ENCODE measurements at places on chromosomes 4 and X.
A peak's percentile ranks its signal among the peaks of the same experiment; 100 is the strongest.

GRCh38 chr4:175034986-175035705 is 117.0 kb downstream of the ADAM29 start:
- no peak for DNase-seq

DNA sequence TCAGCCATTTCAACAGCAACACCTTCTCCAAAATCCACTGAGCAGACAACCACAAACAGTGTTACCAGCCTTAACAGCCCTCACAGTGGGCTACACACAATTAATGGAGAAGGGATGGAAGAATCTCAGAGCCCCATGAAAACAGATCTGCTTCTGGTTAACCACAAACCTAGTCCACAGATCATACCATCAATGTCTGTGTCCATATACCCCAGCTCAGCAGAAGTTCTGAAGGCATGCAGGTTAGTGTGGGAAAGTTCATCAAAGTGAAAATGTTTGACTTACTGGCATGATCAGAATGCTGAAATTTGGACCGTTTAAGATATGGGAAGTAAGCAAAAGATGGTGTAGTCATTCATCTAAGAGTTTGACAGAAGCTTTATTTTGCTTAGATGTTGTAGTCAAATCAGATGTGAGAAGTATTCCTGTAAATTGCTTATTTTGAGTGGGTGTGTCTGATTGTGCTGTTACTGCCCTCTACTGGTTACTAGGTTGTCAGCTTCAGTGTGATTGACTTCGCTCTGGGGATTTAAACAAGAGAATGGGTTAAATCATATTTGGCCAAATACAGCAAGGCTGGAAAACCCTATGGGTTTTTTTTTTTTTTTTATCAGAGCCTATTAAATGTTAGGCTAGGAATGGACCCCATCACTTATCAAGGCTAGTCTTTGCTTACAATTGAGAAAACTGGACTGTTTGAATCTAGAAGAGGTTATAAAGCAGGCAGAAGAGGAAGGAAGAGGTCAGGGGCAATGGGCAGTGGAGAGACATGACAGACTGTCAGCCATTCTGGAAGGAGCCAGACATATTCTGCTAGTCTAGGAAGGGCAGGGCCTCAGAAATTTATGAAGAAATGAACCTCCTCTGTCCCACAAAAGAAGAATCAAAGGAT is 130.3 kb downstream of the DIPK2B start:
- no peak for DNase-seq

DNA sequence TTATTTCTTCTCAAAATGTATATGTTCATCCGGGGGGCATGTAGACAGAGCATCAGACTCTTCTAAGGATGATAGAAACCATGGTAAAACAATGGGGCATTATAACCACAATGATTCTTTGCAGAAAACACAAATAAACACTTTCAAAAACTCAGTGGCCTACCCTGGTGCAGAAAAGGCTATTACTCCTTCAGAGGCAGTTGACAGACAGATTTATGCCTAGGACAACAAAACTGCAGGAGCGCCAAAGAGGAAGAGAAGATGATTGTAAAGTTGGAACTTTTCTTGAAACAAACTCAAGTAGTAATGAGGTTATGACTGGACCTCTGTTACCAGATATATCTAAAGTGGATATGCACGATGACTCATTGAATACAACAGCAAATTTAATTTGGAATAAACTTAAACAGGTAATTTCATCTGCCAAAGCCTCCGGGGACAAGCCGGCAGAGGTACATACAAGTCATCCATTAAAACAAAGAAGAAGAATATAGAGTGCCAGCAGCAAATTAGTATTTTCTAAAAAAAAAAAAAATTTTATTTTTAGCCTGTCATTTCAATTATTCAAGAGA is 1068.4 kb upstream of the INTU start:
- DNase-seq, result no peak

DNA sequence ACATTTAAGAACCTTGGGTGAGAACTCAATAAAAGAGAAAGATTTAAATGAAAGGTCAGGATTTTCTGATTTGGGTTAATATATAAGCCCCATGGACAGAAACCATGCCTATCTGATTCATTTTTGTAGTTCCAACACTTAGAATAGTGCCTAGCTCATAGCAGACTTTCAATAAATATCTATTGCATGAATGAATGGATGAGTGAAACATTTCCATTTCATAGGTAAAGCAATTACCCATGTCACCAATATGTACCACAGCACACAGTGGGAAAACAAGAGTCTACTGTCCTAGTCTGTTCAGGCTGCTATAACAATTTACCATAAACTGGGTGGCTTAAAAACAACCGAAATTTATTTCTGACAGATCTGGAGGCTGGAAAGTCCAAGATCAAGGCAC is 63.9 kb upstream of the PTPN13 start:
- no peak for DNase-seq

DNA sequence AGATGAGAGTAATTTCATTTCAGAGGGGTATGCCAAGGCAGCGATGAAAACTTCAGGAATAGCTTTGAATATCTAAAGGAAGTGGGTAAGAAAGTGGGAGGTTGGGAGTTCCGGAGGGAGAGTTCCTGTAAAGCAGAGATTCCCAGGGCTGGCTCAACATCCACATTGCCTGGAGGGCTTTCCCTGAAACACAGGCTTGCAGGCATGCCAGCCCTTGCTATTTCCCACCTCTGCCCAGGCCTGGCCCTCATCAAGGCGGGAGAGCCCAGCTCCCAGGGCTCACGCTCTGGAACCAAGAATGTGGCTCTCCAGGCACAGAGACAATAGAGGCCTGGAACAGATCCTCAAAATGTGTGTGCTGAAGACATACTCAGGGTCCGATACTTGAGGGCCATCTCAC is 43.8 kb upstream of the CLDN34 start:
- no peak for DNase-seq

DNA sequence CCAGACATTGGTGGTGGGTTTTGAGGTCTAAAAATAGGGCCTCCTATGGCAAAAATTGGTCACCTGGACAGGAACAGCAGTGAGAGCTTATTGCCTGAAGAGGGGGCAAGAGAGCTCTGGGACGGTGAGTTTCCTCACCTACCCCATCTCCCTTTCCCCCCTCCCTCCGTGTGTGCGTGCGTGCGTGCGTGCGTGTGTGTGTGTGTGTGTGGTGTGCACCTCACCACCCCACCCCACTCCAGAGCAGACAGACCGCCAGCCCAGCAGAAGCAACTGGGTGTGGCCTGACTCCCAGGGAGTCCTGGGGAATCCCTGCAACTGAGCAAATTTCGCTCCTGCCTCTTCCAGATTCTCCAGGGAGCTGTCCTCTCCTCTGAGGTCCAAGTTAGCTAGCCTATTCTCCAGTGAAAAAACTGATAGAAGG is 44.7 kb downstream of the PRPS1 start:
- peak; percentile 42 for DNase-seq

DNA sequence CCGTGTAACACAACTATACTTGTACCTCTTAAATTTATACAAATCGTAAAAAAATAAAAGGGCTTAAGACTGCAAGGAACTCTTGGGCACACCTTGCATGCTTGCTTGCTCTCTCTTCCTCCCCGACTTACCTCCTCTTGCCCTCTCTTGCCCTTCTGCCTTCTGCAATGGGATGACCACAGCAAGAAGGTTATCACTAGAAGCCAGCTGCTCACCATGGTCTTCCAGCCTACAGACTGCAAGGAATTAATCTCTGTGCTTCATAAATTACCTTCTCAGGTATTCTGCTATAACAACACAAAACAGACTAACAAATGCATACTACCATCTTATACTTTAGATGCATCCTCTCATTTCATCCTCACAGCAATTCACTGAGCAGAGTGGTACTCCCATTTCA is 92.1 kb downstream of the MRPL1 start:
- DNase-seq, result no peak

DNA sequence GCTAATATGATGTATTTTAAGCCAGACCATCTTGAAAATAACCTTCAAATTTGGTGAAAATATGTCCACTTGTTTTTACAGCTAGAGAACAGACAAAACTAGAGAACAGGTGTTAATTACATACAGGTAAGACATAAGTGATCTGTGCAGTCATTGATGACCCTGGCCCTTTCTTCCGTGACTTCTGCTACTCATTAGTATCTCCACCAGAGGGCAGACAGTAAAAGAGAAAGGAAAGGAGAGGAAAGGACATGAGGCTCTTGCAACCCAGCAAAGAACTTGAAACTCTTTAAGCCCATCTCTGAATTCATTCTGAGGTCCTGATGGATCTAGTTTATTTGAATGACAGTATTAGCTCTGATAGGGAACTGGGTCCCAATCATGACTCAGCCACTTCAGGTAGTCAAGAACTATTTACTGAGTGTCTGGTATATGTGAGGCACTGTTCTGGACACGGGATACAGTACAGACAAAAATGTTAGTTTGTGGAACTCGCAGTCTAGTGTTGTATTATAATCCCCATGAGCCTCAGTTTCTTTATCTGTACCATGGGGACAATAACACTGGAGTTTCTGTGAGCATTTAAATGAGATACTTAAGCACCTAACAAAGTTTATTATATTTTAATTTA is 121.0 kb upstream of the TEX13D start:
- no peak for DNase-seq

DNA sequence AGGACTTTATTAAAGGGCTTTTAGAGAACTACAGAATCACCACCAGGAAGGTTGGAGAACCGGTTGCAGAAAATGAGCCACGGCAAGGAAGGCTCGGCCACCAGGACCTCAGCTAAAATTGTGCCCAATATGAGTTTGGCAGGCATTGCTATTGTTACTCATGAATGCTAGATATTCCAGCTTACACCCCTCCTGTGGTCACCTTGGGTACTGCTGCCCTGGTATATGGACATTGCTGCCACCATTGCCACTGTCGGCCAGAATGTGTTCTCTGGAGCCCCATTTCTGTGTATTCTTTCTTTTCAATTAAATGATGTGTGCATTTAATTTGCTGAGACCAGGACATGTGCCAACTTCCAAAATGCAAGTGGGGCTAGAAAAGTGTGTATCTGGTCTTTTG is 626.7 kb upstream of the BOD1L1 start:
- peak; percentile 1 for DNase-seq

GRCh38 chr4:93152491-93152890 is 676.1 kb upstream of the ATOH1 start:
- no peak for DNase-seq

DNA sequence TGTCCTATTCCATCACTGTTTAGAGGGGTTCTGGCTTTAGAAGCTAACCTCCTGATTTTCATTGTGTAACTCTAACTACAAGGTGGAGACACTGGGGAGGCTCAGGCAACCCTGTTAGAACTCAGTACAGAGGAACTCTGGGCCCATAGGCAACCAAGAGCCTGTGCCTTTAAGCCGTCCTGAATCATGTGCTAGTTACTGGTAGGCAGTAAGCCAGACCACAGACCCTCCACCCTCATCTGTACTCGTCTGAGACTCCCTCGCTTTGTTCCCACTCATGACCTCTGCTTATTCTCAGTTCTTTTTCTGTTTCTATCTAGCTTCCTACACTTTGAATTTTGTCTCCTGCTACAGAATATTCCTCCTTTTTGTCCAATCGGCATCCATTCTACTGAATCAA is 31.4 kb downstream of the TBC1D1 start:
- DNase-seq, result no peak

GRCh38 chrX:118621081-118621759 is 106.2 kb upstream of the IL13RA1 start:
- DNase-seq, result no peak

DNA sequence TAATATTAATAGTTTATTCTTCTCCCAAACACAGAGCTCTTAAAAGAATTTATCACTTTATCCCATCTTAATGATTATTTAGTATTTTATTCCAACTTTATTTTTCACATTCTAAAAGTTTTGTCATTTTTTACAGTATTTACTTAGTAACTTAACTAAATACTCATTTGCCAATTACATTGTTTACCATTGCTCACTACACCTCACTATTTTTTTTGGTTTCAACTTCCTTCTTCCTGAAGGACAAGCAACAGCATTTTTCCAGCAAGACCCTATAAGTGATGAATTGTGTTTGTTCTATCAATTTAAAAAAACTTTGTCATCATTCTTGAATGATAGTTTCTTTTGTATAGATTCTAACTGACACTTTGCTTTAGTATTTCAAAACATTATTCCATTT is 19.4 kb upstream of the SRD5A3 start:
- no peak for DNase-seq

- DNase-seq, result no peak
Measured at GRCh38 chr4:81806485-81806884, 334.8 kb upstream of the RASGEF1B start.

- DNase-seq, result no peak
Measured at GRCh38 chr4:84965553-84966381, 723 bp downstream of the WDFY3 start.

- DNase-seq, result no peak
Measured at GRCh38 chr4:40991908-40992307, 222.4 kb downstream of the APBB2 start.

DNA sequence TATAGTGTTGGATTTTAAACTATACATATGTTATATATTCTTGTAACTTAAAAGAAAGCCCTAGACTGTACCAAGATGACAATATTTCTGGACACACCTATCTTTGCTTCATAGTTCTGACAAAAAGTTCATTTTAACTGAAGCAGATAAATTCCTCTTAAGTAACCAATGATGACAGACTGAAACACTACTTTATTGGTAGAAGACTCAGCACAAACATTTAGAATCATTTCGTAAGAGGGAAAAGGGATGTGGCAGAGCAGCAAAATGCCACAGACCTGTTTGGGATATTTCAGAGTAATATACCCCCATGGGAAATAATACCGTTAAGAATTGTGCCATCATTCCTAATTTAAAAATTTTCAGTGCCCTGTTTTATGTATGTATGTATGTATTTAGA is 56.2 kb downstream of the APOO start:
- DNase-seq, result no peak

GRCh38 chrX:552496-552895 is 78.1 kb upstream of the SHOX start:
- no peak for DNase-seq

DNA sequence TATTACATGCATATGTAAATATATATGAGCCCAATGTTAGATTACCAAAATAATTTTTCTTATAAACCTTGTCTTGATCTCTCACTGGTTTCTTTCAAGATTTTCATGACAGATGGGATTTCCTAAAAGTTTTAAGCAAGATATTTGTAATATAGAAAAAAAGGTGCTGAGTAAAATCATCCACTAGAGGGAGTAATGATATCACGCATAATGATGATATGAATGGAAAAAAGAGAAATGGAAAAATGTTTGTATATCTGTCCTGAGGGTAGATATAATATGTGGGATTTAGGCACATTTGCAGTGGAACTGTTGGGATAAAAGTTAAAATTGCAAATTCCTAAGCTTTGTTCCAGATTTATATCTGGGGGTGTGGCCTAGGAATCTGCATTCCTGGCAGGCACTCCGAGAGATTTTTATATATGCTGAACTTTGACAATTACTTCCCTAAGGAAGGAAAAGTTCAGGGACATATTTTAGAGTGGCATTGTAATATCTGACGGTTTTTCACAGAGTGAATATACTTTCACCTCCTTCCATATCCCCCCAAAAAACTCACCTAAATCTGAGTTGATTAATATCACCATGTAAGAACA is 60.5 kb downstream of the TMA16 start:
- no peak for DNase-seq

- no peak for DNase-seq
Measured at GRCh38 chrX:9558615-9559014, 93.8 kb downstream of the TBL1X start.

- DNase-seq, result no peak
Measured at GRCh38 chr4:39658756-39659155, 20.1 kb upstream of the SMIM14 start.

GRCh38 chr4:75623026-75623425 is 7.3 kb downstream of the CDKL2 start:
- no peak for DNase-seq

- DNase-seq, result no peak
Measured at GRCh38 chr4:186294160-186294559, 28.2 kb downstream of the F11 start.

- no peak for DNase-seq
Measured at GRCh38 chrX:53621418-53621986, 65.0 kb downstream of the HUWE1 start.

All from stimulated activated CD4-positive, alpha-beta T cell treated with anti-CD3 and anti-CD28 coated beads, Interleukin-12 subunit alpha, Interleukin-12 subunit beta, amount 100 ng/mL, for 4 hours (primary cell).